Liver (tissue), 10 donors: ENCODE measurements at places on chromosomes 7 and 10. TPM values are rescaled to one million over a fixed set of nuclear protein-coding genes. Genes with fewer than 3 reads are reported as not detected.

DNA sequence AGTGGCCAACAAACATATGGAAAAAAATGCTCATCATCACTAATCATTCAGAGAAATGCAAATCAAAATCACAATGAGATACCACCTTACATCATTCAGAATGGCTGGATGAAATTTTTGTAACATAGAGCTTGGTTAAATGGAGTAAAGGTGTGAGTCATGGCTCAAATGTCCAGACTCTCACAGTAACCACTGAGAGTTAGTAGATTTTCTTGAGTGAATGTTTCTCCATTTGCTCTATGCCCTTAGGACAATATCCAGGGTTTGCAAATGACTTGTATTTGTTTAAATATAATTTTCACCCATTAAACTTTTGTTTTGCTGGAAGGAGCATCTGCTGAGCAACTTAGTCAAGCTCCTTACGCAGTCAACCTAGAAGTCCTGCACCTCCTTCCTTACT, 967.2 kb downstream of the XPNPEP1 start:
- H3K27me3 ChIP-seq: no peaks in the 10 kb centered on the region
- no peak overlapping the region for H3K4me3 ChIP-seq
- no peak overlapping the region for H3K27ac ChIP-seq
- no peaks in the 10 kb centered on the region for H3K4me1 ChIP-seq
- H3K36me3 ChIP-seq: no peaks in the 10 kb centered on the region

AKR1C1 gene
- polyA plus RNA-seq: 159 TPM

CAMK1D gene
- 5.2 TPM for polyA plus RNA-seq

DNA sequence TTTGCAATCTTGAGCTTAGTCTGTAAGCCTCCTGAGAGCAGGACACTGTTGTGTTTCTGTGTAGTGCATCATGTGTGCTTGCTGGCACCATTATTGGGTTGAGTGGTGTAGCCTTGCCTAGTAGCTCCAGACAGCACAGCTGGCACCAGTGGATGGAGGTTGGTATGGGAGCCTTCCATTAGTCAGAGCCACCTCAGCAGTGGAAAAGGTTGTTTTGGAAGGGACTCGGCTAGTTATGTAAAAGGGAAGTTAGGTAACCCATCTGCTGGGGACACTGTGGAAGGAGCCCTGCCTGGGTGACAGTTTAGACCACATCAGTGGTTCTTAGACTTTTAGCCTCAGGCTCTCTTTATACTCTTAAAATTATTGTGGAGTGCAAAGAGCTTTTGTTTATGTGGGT, 16.3 kb downstream of the MINDY4 start:
- no peak for DNase-seq
- H3K4me1 ChIP-seq: no peaks in the 10 kb centered on the region
- H3K27ac ChIP-seq: no peak overlapping the region
- H3K4me3 ChIP-seq: no peak overlapping the region

GSAP gene
- 30.9 TPM for polyA plus RNA-seq

- H3K4me3 ChIP-seq: no peak overlapping the region
- peaks cover 17% of the 10 kb centered on the region for H3K4me1 ChIP-seq
- no peaks in the 10 kb centered on the region for H3K36me3 ChIP-seq
Measured at GRCh38 chr10:77912576-77912975, 14.0 kb downstream of the DLG5 start.

STK31 gene
- 0.03 TPM for polyA plus RNA-seq

FAM185A gene
- 7.3 TPM for polyA plus RNA-seq

PLXNA4 gene
- polyA plus RNA-seq: 0.21 TPM

- H3K27me3 ChIP-seq: no peaks in the 10 kb centered on the region
- no peaks in the 10 kb centered on the region for H3K4me1 ChIP-seq
Measured at GRCh38 chr10:24206926-24207325, 2.0 kb upstream of the KIAA1217 start.

- H3K4me3 ChIP-seq: no peak overlapping the region
- H3K36me3 ChIP-seq: no peaks in the 10 kb centered on the region
Measured at GRCh38 chr10:62166331-62167131, 102.1 kb downstream of the RTKN2 start.

FAM25A gene
- not detected for polyA plus RNA-seq

LOXL4 gene
- 0.38 TPM for polyA plus RNA-seq
